ENCODE measurements at places on chromosomes 12 and 14.

GRCh38 chr14:89270439-89271227 is 146.4 kb downstream of the FOXN3 start:
- DNase-seq = no peak

GRCh38 chr12:110937104-110937641 is 16.8 kb upstream of the MYL2 start:
- DNase-seq = peak; percentile 28

DNA sequence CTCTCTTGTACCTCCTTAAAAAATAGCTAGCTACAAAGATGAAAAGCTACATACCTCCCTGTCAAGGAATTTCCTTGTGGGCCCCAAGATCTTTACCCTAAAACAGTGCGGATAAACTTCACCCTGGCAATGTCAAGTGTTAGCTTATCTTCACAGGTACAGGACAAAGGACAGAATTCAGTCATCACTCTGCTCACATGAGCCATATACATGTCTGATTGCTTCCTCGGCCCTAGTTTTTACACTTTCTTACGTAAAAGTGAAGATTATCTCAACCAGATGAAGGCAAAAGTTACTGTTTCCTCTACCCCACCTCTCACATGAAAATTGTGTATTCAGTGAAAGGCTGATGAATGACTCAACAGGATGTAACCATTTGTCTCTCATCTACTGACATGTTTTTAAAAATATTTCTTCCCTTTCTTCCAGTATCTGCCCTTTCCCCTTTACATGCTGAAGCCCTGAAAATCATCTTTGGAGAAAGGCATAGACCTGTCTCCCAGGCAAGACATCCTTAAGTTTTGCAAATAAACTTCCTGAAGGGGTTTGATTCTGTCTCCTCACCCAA is 890.1 kb downstream of the GALC start:
- no peak for DNase-seq

DNA sequence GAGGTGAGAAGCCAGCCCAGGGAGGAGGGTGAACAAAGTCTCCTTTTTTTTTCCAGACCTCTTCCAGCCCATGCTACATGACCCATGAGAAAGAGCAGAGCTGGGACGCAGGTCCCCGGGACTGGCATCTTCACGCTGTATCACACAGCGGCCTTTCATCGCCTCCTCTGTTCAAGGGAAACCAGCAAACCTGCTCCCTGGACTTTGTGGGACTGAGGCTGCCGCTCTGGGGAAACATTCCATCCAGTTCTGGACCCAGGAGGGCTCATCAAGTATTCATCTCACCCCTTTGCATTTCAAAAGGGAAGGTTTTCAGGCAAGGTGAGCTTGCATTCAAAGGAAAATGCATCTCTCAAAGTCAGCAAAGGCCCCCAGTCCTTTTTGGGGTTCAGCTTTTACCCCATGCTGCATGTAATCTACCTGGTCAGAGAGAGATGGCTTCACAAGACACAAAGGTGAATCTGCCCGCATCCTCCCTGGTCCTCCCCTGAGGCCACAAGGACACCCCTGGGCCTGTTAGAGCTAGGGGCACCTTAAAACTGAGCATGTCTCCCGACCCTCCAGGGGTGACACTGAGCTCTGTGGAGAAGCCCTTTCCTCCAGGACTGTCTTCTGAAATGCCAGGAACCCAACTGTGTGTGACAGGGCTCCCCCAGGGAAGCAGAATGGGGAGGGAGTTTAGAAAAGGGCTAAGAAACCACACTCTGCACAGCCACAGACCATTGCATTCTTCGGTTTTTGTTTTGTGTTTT is 21.2 kb upstream of the MEG3 start:
- no peak for DNase-seq

GRCh38 chr14:92514844-92515514 is 1.4 kb downstream of the RIN3 start:
- DNase-seq = peak; percentile 47

DNA sequence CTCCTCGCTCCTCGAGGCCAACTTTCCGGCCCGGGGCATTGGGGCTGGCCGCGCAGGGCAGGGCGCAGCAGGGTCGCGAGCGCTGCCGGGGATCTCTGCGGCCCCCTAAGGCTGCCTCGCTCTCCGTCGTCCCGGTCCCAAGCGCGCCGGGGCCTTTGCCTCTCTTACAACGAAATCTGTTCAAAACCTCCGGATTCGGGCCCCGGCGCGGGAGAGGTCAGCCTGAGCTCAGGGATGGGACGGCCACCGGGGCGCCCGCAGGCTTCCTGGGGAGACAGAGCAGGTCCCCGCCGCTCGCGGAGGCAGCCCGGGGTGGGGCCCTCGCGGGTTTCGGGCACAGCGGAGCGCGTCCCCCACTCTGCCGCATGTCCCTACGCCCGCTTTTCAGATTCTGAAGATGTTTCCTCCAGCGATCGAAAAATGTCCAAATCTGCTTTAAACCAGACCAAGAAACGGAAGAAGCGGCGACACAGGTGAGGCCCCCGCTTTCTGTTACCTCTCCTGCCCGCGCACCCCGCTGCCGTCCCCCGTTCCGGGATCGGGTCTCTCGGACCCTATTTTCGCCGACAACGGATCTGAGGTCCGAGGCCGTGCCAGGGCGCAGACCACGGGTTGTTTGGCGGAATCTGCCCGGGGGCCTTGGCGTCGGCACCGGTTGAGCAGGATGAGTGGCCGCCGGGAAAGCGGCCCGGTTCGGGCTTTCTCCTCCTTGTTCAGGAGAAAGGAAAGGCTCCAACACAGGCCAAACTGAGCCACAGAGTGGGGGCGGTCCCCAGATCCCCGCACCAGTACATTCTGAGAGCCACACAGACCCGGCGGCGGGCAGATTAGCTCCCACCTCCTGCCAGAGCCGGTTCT is 1.8 kb downstream of the VSX2 start:
- no peak for DNase-seq

- no peak for DNase-seq
These were observed 7.7 kb upstream of the LTBP2 start for GRCh38 chr14:74619672-74620131.

DNA sequence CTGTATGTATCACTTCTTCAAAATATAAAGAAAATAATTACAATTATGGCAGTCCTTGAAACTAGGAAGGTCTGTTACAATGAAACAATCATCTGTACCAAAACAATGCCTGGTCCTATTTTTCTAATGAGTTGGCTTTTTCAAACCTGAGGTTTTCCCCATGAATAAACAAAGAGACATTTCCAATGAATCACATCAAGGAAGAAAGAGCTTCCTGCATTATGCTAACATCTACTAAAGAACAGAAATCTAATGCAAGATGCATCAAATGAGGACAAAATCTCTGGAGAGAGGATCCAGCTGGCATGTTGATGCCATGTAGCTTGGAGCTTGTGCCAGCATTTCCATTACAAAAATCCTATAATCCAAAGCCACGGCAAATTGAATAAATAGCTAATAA is 29.3 kb downstream of the NIN start:
- DNase-seq = no peak

- no peak for DNase-seq
These were observed 17.6 kb downstream of the PHLDA1 start for GRCh38 chr12:76014007-76014406.

GRCh38 chr12:13100605-13100881 is 2.9 kb downstream of the GSG1 start:
- DNase-seq = no peak

DNA sequence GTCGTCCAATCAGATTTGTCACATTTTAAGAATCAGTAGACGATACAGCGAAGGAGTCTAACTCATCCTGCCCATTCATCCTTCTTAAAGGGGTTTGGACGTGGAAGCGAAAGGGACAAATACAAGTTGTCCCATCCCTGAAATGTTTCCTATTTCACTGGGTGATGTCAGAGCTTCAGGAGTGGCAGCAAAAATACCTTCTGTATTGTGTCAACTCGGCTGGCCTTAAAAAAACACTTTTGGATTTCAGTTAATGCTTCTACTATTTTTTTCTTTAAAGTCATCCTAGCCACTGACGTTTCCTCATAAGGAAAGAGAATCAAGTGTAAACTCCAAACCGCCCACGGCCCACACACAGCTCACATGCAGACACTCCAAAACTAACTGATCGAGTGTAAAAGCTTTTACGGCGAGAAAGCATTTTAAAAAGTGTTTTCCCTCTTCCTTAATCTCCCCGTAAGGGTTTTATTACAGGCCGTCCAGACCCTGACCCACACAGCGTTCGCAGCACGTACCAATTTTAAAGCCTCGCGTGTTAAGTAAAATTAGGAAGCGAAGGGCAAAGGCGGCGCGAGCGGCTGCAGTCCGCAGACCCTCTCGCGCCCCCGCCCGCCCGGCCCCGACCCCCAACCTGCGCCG is 593 bp downstream of the CFL2 start:
- DNase-seq = peak; percentile 59

- DNase-seq = no peak
These were observed 30.2 kb upstream of the CIPC start for GRCh38 chr14:77067632-77068516.

- DNase-seq = no peak
These were observed 49.9 kb downstream of the HELB start for GRCh38 chr12:66352197-66352596.

DNA sequence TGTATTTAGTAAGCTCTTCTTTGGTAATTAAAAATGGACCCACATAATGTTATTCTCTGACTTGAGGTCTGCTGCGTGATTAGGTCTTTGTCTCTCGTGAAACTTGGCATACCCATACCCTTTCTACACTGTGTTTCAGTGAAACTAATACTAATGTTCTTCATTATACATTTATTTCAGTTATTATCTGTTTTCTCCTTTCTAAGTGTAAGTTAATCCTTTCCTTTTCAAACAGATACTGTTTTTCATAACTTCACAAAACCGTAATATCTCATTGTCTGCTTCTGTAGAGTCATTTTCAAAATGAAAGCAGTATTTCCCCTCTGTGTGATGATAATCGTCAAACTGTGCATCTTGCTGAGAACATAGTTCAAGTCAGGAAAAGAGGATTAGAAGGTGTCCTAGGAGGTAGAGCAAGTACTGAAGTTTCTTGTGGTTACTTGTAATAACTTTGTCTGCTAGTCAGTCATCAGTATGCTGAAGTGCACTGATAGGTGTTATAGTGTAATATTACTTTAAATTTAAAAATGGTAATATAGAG is 15.9 kb downstream of the PYROXD1 start:
- no peak for DNase-seq

DNA sequence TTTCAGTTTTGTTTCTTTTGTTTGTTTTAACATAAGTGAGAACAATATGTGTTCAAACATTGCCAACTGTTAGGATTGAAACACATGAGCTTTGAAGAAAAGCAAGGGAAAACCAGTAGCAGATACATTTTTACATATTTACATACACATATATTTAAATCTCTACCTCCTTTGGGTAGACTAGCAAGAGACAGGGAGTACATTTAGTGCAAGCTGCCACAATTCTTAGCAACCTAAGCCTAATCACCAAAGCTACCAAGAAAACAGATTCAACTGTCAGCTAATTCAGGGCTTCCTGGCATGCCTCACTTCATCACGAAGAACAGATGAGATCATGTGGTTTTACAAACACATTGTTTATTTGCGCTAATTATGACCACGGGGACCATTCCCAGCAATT is 143.1 kb downstream of the PRIMA1 start:
- no peak for DNase-seq

DNA sequence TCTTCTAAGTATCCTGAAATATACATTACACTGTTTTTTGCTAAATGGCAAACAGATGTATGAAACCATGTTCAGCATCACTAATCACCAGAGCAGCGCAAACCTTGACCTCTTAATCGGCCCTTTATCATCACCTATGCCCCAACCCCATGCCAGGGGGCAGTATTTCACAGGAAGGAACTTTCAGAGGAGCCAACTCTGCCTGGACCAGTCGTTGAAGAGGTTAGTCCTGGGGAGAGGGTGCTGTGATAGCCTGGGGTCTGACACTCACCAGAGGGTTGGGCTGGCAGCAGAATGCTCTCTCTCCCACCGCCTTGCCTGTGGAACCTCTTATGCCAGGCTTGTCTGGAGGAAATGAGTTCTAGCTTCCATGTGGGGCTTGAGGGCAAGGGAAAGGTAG is 411.7 kb downstream of the TMEM117 start:
- DNase-seq = no peak

DNA sequence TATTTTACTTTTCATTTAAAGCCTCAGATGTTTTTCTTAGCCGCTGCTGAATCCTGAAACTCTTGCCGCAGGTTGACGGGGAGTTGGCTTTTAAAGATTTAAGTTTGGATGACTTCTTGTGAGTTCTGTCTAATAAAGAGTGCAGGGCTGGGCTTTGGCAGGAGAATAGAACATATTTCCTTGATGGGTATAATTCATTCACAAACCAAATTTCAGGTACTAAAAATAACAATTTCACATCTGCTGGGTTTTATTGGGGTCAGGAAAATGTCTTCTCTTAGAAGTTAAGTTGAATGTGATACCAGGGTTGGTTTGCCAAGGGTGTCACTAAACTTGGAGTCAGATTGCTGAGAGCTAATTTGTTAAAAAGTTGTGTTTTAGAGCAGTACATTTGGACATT is 9.7 kb downstream of the SP1 start:
- DNase-seq = no peak

GRCh38 chr12:109835827-109836226 is 2.6 kb upstream of the TRPV4 start:
- DNase-seq = no peak

- DNase-seq = no peak
These were observed 1.9 kb downstream of the IFNG-AS1 start for GRCh38 chr12:67991158-67991557.

- DNase-seq = no peak
These were observed 225.1 kb upstream of the CRY1 start for GRCh38 chr12:107318556-107318805.

DNA sequence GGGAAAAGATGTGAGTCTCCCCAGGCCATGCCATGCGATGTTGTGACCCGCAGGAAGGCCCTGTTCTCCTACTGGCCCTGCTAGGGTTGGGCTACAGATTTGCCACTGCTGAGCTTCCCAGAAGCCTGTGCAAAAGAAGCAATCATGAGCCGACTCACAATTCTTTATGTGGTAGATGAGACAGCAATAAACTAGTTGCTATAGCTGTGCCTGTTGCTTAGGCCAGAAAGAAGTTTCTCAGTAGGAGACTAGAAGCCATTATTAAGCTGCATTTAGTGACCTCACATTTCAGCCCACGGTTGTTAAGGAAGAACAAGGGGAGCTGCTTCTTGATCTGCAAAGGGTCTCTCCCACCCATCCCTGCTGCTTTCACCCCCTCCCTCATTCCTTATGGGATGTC is 239.4 kb upstream of the CRY1 start:
- DNase-seq = no peak

DNA sequence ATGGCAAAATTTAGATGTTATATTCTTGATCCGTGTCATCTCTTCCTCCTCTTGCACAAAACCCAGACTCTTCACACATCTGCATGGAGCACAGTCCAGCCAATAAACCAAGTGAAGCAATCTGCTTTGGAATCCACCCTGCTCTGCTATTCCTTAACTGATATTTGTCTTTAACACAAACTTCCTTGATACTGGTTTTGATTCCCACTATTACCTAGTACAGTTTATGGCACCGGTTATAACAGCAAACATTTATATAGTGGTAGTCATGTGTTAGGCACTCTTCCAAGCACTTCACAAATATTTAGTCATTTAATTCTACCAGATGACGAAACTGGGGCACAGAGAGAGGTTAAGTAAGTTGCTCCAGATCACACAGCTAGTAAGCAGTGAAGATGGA is 12.5 kb downstream of the STYK1 start:
- no peak for DNase-seq
